ENCODE measurements at places on chromosomes 4 and X.

DNA sequence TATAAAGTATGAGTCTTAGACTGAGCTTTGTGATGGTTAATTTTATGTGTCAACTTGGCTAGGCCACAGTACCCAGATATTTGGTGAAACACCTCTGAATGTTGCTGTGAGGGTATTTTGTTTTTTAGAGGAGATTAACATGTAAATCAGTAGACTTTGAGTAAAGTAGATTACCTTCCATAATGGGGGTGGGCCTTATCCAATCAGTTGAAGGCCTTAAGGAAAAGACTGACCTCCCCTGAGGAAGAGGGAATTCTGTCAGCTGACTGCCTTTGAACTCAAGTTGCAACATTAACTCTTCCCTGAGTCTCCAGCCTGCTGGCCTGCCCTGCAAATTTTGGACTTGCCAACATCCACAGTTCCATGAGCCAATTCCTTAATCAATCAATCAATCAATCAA, 66.0 kb downstream of the PLAC1 start:
- no peak for DNase-seq

- DNase-seq: no peak
These were observed 1.8 kb downstream of the L1CAM start for GRCh38 chrX:153884136-153884535.

- DNase-seq: no peak
These were observed 127.9 kb upstream of the AR start for GRCh38 chrX:67415937-67416336.

DNA sequence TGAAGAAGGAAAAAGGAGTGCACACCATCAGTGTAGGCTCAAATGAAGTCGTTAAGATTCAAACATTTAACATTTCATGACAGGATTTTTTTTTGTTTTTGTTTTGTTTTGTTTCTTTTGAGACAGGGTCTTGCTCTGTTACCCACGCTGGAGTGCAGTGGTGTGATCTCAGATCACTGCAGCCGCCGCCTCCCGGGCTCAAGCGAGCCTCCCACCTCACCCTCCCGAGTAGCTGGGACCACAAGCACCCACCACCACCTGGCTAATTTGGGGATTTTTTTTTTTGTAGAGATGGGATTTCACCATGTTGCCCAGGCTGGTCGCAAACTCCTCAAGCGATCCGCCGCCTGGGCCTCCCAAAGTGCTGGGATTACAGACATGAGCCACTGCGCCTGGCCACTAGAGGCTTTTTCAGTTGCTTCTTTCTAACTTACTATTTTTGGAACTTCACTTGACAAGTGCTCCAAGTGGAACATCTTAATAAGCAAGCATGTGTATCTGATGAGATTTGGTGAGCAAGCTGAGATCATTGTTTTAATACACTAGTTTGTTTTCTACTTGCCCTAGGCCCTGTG, 78.9 kb upstream of the CNKSR2 start:
- DNase-seq: no peak

DNA sequence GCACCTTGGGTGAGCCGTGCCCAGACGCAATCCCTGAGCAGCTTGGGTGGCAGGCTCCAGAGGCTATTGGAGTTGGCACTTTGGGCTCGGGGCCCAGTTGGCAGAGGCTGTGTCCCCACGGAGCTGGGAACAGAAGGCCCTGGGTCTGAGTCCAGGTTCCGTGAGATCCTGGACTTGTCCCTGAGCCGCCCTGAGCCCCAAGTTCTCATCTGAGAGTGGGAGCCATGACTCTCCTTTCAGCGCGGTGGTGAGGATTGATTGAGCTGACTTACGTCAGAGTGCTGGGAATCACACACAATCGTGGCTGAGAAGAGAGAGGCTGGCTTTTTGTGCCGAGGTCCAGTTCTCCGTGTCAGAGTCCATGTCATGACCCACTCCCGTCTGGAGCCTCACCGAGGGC, 98.0 kb downstream of the PSAPL1 start:
- no peak for DNase-seq

DNA sequence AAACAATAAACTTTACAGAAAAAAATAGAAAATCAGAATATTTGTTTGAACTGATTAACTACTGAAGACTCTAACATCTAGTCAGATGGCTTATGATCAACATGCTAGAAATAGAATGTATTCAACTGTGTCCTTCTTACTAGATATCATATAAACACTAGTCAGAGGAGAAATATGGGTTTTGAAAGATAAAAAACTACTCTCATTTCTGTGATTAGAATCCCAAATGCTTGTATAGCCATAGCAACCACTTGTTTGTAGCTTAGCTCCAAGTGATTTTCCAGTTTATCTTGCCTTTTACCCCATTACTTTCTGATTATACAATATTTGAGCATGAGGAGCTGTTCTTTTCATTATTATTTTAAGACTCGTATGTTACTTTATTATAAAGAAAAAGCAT, 31.2 kb downstream of the USP38 start:
- no peak for DNase-seq

DNA sequence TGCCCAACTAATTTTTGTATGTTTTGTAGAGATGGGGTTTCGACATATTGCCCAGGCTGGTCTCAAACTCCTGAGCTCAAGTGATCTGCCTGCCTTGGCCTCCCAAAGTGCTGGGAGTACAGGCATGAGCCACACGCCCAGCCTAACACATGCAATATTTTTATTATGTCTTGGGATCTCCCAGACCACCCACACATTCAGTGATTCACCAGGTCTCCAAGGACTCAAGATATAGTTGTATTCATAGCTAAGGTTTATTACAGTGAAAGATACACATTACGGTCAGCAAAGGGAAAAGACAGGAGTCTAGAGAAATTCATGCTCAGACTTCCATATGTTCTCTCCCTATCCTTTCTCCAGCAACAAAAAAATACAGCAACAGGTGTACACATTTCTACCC, 25.5 kb upstream of the FAM120C start:
- DNase-seq: no peak

DNA sequence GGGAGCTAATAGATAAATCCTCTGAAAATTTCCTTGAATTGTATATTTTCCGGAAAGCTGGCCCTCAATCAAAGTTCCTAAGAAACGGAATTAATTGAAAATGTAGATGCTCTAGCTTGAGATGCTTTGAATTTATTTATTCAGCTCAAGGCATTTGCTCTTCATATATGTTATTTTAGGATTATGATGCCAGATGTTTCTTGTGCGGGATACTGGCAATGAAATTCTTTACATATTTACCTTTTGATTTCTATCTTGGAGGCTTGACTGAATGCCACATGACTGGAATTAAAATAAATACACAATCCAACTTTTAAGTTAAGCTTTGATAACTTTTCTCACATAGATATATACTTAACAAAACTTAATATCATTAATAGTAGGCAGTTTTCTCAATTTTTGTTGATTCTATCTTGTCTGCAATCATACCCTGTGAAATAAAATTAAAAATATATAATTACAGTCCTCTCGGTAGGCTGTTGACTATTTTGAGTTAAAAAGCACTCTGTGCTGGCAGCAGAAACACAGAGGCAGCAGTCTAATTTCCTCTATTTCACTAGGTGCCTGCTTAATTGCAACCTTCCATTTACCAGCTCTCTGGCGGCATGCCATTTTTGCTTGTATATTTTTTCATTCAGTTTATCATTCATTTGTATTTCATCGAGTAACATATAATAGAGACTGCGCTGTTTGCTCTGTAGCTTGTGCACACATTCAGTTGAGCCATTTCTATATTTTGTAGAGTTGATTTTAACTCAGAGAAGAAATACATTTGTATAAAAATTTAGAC, 991.5 kb downstream of the ADGRL3 start:
- no peak for DNase-seq

DNA sequence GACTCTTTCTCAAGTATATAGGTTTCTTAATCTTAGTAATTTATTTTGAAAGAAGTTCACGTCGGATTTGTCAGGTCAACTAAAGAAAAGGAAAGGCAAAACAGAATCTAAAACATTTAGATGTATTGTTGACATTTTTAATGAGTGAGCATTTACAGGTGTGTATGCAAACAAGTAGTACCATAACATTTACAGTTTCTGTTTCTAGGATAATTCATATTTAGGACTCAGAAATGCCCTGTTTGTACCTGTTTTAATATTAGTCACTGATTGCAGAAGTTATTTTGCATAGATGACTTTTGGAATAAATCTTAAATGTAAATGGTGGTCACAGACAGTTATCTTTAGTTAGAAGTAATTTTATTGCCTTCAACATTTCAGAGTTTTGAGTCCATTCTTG, 151.3 kb upstream of the NUDT6 start:
- no peak for DNase-seq

- DNase-seq: peak; percentile 78
These were observed 242.7 kb downstream of the BCOR start for GRCh38 chrX:39854772-39855747.

DNA sequence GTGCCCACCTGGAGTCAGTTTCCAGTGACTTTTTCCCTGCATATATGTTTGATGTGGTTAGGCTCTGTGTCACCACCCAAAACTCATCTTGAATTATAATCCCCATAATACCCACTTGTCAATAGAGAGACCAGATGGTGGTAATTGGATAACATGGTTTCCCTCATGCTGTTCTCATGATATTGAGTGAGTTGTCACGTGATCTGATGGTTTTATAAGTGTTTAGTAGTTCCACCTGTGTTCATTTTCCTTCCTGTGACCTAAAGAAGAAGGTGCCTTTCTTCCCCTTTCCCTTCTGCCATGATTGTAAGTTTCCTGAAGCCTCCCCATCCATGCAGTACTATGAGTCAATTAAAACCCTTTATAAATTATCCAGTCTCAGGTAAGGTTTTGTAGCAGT, 740.9 kb downstream of the ARAP2 start:
- no peak for DNase-seq

DNA sequence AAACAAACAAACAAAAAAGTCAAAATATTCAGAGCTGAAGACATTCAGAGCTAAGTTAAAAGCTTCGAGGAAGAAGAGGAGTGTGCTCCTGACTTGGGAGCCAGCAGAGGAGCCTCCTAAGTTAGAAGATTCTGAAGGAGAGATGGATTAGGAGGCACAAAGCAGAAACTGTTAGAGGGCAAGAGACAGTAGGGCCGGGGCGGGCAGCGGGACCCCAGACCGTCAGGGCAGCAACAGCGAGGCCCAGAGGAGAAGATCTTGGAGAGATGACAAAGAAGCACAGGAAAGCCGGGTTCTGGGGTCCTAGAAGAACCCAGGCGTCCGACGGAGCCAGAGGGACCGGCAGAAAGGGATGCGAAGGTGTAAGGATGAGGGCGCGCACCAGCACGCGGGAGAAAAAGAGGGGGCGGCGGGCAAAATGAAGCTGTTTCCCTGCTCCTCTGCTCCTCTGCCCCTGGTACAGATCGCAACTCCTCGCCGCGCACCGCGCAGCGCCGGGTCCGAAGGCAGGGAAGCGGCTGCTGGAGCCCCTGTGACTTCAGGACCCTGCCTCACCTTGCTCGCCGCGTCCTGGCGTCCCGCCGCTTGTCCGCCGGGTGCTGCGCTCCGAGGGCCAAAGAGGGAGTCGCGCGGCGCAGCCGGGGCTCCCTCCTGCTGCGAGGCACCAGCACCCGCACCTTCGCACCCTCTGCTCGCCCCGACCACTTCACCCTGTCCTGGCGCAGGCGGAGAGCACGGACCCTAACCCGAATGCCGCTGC, 477 bp downstream of the KLHL13 start:
- no peak for DNase-seq

- DNase-seq: no peak
These were observed 336.4 kb upstream of the RASGEF1B start for GRCh38 chr4:81808011-81808672.

DNA sequence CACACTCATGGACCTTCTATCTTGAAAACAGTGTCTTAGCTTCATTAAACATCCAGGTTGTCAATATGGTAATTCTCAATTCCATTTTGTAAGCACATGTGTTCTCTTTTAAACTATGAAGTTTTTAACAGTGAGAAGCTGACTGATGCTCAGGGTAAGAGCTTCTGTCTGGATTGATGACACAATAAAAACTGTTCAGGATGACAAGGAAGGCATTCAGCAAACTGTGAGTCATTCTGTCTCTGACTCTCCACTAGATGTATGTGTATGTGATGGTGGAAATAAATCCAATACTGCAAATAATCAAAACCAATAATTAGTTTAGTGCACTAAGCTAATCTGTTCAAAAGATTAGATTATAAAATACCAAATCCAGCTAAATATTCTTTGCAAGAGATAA, 115.3 kb upstream of the ARX start:
- DNase-seq: no peak

- DNase-seq: peak; percentile 52
These were observed 2.1 kb downstream of the GPR101 start for GRCh38 chrX:137031517-137032340.

GRCh38 chr4:66625480-66625879, 919.8 kb downstream of the CENPC start:
- DNase-seq: no peak

- DNase-seq: no peak
These were observed 90.4 kb downstream of the PCDH19 start for GRCh38 chrX:100319716-100320115.

DNA sequence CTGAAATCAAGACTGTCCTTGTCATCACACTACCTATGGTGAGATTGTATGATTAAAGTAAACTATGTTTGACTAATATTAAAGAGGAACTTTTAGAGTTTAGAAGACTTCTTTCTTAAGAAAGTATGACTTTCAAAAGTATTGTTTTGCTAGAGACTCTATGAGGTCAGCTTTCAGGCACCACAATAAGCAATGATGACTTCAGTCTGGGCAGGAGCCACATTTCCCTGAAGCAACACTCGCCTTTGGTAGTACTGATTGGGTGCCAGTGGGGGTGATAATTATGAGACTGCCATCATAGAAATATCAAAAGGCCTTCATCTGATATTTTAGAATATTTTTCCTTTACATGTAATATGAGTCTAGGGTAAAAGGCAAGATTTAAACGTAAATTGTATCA, 212.6 kb downstream of the DTHD1 start:
- DNase-seq: no peak

DNA sequence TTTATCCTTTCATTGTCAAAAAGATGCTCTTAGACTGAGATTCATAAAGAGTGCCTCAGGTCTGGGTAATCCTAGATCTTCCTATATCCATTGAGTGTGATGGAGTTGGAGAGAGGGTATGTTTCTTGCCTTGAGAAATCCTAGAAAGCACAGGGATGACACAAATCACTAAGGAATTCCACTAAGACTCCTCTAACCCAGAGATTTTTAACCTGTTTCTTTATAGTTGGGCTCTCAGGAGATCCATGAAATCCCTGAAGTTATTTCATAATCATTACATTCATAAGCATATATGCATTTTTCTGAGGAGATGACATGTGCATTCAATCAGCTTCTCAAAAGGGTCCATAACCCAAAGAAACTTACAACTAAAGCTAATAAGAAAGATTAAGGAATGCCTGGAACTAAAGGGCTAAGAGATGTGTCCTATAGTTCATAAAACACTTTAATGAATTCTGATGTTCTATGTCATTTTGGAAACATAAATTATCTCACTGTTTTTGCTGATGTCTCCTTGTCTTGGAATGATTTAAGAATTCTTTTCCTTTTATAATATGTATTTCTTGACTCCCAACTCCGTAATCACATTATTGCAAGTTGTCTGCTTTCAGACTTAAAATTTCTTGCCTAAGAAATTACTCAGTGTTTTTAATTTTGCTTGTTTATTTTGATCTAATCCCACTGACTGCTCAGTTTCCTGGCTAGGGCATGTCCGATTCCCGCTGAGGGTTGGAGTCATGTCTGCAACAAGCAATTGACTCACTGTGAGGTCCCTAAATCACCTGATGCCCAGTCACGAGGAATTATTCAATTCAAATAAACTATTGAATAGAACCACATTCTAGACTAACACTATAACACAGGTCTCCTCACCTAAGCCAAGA, 2.8 kb upstream of the AMTN start:
- DNase-seq: no peak

Data from activated naive CD4-positive, alpha-beta T cell treated with Interleukin-2 at 50 U/mL for 16 hours (primary cell).